Kasumi-1 (cell line): ENCODE measurements at places on chromosomes 2 and 18.

- no peak for DNase-seq
Measured at GRCh38 chr2:42401773-42402172, 40.8 kb upstream of the COX7A2L start.

DNA sequence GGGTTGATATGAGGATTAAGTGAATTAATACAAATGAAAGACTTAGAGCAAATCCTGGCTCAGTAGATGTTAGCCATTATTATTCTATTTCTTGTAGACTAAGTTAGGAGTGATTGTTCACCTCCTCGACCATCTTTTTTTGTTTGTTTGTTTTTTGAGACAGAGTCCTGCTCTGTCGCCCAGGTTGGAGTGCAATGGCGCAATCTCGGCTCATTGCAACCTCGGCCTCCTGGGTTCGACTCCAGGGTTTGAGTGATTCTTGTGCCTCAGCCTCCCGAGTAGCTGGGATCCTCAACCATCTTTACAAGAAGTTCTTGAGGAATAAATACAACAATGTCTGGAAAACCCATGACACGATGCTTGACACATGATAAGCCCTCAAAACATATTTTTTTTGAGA is 12.7 kb downstream of the TRIM54 start:
- DNase-seq, result no peak

- no peak for DNase-seq
Measured at GRCh38 chr18:40852406-40852805, 1102.6 kb upstream of the PIK3C3 start.

DNA sequence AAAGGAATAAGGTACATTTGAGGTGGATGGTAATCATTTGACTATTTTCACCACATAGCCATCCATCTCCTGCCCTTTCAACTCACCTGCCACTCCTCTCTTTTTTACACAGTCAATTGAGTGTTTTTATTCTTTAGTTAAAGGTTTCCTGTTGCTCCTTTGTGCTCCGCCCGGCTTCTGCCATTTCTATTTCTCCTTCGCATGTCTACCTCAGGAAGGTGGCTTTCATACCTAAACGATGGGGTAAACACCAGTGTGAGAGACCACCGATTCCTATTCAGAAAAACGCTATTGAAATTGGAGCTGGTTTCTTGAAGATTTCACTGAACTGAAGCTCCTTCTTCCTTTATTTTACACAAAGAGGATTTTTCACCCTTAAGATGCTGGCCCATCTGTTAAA is 1628.0 kb upstream of the PIK3C3 start:
- DNase-seq, result no peak

- DNase-seq, result no peak
Measured at GRCh38 chr18:61086657-61087056, 246.6 kb upstream of the CDH20 start.

GRCh38 chr2:11983401-11983800 is 237.0 kb downstream of the LPIN1 start:
- no peak for DNase-seq

DNA sequence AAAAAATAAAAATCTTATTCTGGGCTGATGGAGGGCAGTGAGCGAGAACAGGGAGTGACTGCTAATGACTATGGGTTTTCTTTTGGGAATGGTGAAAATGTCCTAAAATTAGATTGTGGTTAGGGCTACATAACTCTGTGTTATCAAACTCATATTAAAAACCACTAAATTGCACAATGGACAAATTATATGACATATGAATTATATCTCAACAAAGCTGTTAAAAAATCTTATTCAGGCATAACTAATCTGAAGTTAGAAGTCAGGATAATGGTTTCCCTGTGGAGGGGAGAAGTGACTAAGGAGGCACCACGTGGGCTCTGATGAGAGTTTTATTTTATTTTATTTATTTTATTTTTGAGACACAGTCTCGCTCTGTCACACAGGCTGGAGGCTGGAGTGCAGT is 32.1 kb upstream of the DPP4 start:
- no peak for DNase-seq

- no peak for DNase-seq
Measured at GRCh38 chr2:18754286-18754685, 164.9 kb upstream of the NT5C1B start.

GRCh38 chr18:76491776-76492668 is 3.0 kb downstream of the ZNF516 start:
- no peak for DNase-seq

- no peak for DNase-seq
Measured at GRCh38 chr18:23971666-23972230, 42.8 kb upstream of the TTC39C start.

GRCh38 chr2:214533541-214533940 is 122.7 kb downstream of the VWC2L start:
- DNase-seq, result no peak

DNA sequence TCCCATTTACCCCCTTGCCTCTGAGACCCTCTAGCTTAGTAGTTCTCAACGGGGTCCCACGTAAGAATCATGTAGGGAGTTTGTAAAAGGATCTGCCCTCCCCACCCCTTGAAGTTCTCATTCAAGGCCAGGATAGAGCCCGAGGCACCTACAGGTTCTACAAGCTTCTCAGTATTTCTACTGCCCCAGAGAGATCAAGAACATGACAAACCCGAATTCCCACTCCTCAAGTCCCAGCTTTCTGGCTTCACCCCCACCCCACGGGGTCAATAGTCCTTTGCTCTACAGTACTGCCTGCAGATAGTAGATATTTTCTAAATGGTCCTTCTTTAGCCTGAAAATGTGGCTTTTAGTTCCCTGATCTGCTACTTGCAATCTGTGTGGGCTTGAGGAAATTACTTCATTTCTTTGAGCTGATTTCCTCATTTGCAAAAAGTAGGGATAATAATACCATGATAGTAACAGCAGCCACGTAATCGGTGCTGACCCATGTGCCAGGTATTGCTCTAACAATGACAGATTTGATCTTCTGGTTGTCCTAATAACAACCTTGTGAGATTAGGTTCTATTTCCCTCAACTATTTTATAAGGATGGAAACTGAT is 7.1 kb downstream of the CIB4 start:
- no peak for DNase-seq

- no peak for DNase-seq
Measured at GRCh38 chr2:100826494-100826893, 6.6 kb downstream of the NPAS2 start.
